ENCODE measurements at places on chromosomes 12 and 14. TPM values are rescaled to one million over a fixed set of nuclear protein-coding genes. Genes with fewer than 3 reads are reported as not detected.

Gene SERPINA3
- 139 TPM for total RNA-seq

Gene LALBA
- total RNA-seq, result not detected

Gene VWF
- total RNA-seq, result 733 TPM

Gene DEGS2
- 0.45 TPM for total RNA-seq

Gene CPNE6
- not detected for total RNA-seq

Gene KRT85
- not detected for total RNA-seq

Gene FAM216A
- total RNA-seq, result 6.6 TPM

Gene AQP6
- not detected for total RNA-seq

Gene CAPZA3
- not detected for total RNA-seq

Gene RPS29
- total RNA-seq, result 1,006 TPM

Gene GCH1
- 10.4 TPM for total RNA-seq

Gene FOXM1
- 0.51 TPM for total RNA-seq

Gene MANSC4
- not detected for total RNA-seq

Gene MON2
- 52.7 TPM for total RNA-seq

Gene PRB2
- total RNA-seq, result not detected

Gene KCNK13
- total RNA-seq, result 1.3 TPM

Gene INSM2
- total RNA-seq, result not detected

Gene OVCH1
- total RNA-seq, result 0.90 TPM

Gene NKX2-1
- total RNA-seq, result not detected

Gene LPAR5
- 2.5 TPM for total RNA-seq

Gene CLEC4C
- not detected for total RNA-seq

Gene SLCO1B1
- not detected for total RNA-seq

Gene CAND1
- total RNA-seq, result 93.5 TPM
